ENCODE measurements at places on chromosomes 4 and X.

DNA sequence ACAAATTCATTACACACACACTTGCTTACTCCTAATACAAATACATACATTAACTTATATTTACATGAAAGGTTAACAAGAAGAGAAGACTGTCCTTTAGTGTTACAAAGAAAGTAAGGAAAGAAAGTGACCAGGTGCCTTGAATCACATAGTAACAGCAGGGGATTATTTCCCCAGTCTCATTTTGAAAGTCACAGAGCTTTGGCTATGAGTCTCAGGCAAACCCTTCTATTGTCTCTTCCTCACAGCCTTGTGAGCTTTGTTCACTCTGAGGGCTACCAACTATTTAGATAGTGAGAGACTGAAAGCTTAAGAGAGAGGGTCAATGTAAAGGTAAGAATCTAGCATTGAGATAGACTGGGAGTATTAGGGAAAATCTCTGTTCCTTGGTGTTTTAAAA, 161.6 kb downstream of the NPNT start:
- no peak for DNase-seq

- no peak for DNase-seq
Observed at GRCh38 chr4:8254076-8254475, 15.5 kb upstream of the HTRA3 start.

DNA sequence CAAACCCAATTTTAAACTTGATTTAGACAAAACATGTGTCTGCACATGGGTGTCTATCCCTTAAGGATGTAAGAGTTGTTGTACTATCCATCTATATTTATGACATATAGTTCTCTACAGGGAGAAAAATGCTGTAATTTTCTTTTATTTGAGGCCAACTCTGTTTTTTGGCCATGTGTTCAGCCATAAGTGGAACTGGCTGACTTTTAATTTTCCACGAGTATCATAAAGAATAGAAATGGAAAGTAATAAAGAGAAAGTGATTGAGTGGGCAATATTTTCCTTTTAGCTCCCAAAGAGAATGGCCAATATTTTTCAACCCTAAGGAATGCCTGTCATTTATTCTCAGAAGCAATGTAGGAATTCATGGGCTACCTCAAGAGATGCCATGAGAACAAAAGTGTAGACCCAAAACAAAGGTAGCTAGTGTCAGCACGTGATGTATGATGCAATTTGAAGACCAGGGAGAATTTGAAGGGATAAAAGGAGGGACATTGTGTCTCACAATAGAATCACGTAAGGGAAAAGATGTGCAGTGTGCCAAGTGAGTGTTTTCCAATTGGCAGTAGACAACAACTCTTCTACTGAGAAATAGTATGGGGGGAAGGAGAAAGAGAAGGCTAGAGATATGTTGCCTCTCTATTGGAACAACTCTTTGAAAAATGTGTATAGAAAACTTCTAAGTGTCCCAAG, 27.8 kb upstream of the MXRA5 start:
- no peak for DNase-seq

GRCh38 chr4:128299848-128300247, 12.2 kb upstream of the PGRMC2 start:
- DNase-seq, result no peak

- peak; percentile 46 for DNase-seq
Observed at GRCh38 chr4:175946472-175947116, 119.0 kb upstream of the WDR17 start.

GRCh38 chr4:38130884-38131283, 170.7 kb downstream of the PTTG2 start:
- DNase-seq, result no peak

GRCh38 chr4:53994382-53995102, 69.9 kb downstream of the CHIC2 start:
- peak; percentile 43 for DNase-seq

DNA sequence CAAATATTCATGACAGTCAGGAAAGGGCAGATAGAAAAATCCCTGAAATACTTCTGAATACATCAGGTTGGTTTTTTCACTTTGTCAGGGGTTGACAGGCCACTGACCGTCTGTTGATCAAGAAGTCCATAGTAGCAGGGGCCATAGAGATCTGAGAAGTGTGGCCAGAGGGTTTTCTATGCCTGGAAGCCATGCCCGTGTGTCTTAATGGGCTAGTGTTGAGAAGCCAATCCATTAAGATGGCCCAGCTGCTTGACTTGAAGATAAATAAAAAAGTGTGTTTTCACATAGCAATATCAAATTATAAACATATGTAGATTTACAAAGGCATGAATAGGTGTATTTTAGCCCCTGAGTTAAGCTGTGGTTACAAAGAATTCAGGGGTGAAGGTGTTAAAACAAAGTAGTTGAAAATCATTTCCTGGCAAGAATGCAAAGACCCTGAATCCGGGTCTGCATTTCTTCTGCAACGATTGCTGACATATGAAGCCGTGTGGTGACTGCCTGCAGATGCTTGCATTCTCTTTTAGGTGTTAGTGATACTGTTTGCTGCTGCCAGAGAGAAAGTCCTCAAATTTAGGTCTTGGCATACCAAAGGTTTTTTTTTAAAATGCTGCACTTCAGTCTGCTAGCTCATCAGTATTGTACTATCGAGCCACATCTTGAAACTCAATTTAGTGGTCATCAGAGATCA, 9.3 kb upstream of the LIMCH1 start:
- DNase-seq, result no peak

DNA sequence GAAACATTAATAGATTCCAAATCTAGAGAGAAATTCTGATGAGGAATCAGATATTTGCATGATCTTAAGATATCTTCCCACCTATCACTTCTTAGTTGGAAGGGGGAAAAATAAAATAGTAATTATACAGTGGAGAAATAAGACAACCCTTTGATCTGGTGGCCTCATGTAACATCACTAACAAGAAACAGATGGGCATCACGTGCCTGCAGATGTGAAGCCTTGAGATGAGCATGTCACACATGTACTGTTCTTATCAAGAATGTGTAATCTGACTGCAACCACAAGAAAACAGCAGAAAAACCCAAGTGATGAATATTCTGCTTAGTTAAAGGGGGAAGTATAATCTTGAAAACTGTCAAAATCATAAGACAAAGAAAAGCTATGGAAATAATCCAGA, 31.4 kb upstream of the NKX6-1 start:
- no peak for DNase-seq

- no peak for DNase-seq
Observed at GRCh38 chr4:139191373-139191772, 14.4 kb upstream of the ELF2 start.
